ENCODE measurements at places on chromosomes 11 and 22.

DNA sequence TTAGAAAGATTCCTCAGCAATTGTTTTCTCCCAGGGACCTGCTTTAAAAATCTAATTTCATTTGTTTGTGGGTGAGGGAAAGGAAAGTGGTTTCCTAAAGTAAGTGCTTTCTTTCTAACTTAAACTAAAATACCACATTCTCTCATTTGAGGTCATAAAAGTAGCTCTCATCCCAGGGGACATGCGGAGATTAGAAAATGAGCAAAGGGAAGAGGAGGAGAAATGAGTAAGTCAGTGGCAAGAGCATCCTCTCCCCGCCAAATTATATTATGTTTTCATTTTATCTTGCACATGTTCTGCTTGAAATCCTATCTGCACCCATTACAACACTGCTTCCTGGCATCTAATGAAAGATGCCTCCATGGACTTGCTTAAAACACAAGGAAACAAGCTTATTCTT, 191.4 kb downstream of the ARHGAP42 start:
- no peak for DNase-seq
- H3K27me3 ChIP-seq, result no peaks in the 10 kb centered on the region
- H3K27ac ChIP-seq, result no peak overlapping the region
- H3K36me3 ChIP-seq, result no peaks in the 10 kb centered on the region
- H3K4me1 ChIP-seq, result no peaks in the 10 kb centered on the region
- no peak overlapping the region for H3K4me3 ChIP-seq

DNA sequence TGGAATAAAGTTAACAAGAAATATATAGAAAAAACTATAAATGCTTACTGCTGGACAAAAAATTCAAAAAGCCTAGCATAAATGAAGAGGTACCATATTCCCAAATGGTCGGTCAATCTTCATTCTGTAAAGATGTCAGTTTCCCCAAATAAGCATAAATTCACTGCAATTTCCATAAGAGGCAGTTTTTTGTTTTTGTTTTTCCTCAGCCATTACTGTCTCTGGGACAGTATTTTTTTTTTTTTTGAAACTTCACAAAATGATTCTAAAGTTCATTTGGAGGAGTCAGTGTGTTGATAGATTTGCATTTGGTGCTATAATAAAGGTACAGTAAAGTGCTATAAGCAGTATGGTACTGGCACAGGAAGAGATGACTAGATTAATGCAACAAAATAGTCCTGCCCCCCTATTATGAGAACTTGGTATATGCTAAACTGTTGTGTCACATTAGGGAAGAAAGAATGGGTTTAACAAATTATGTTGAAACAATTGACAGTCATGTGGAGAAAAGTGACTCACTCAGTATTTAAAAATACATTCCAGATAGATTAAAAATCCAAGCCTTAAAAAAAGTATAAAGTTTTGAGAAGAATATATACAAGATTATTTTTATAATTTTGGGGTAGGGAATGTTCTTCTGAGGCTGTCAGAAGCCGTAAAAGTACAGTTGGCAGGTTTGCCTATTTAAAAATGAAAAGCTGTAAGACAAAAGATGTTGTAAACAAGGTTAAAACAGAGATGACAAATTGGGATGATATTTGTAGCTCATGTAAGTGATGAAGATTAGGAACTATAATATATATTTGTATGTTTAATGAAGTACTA, 2.6 kb upstream of the FTH1 start:
- H3K36me3 ChIP-seq, result peaks cover 7% of the 10 kb centered on the region
- no peaks in the 10 kb centered on the region for H3K27me3 ChIP-seq
- DNase-seq, result no peak
- peaks cover 39% of the 10 kb centered on the region for H3K4me1 ChIP-seq
- peak overlapping the region; percentile 97 for H3K27ac ChIP-seq

- H3K36me3 ChIP-seq, result no peaks in the 10 kb centered on the region
- no peaks in the 10 kb centered on the region for H3K4me1 ChIP-seq
- DNase-seq, result no peak
- no peak overlapping the region for H3K4me3 ChIP-seq
Observed at GRCh38 chr11:15707971-15708370, 593.2 kb downstream of the INSC start.

DNA sequence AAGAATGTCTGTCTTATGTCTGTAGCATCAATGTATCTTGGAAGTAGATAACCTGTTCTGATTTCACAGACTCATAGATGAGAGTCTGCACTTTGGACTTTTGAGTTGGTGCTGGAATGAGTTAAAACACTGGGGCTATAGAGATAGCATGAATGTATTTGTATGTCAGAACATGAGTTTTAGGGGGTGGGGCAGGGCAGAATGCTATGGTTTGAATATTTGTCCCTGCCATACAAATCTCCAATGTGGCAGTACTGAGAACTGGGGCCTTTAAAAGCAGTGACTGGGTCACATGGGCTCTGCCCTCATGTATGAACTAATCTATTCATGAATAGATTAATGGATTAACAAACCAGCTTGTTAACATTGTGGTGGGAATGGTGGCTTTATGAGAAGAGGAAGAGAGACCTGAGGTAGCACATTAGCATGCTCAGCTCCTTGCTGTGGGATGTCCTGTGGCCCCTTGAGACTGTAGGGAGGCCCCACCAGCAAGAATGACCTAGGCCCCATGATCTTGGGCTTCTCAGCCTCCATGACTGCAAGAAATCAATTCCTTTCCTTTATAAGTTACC, 15.5 kb upstream of the OR52K1 start:
- DNase-seq, result no peak
- no peak overlapping the region for H3K27ac ChIP-seq
- peaks cover under 1% of the 10 kb centered on the region for H3K36me3 ChIP-seq
- H3K4me1 ChIP-seq, result no peaks in the 10 kb centered on the region
